ENCODE measurements at places on chromosomes 6 and 20. TPM values are rescaled to one million over a fixed set of nuclear protein-coding genes. Genes with fewer than 3 reads are reported as not detected.
A peak's percentile ranks its signal among the peaks of the same experiment; 100 is the strongest.

Gene INSM1
- not detected for total RNA-seq

Gene GABRR1
- not detected for total RNA-seq

Gene COL19A1
- 0.33 TPM for total RNA-seq

Gene DPM1
- total RNA-seq, result 40.0 TPM

GRCh38 chr6:78781001-78781400 lies 86.3 kb upstream of the IRAK1BP1 start:
- peaks cover 5% of the 10 kb centered on the region for H3K36me3 ChIP-seq
- H3K27ac ChIP-seq, result no peak overlapping the region
- no peak overlapping the region for H3K4me3 ChIP-seq
- no peak for DNase-seq
- H3K4me1 ChIP-seq, result no peaks in the 10 kb centered on the region
- no peaks in the 10 kb centered on the region for H3K27me3 ChIP-seq

GRCh38 chr6:136501514-136501913 lies 48.7 kb downstream of the MAP7 start:
- no peaks in the 10 kb centered on the region for H3K27me3 ChIP-seq
- H3K27ac ChIP-seq, result no peak overlapping the region
- DNase-seq, result no peak

- H3K27me3 ChIP-seq, result peaks cover 1% of the 10 kb centered on the region
- peak overlapping the region; percentile 91 for H3K27ac ChIP-seq
- peaks cover 15% of the 10 kb centered on the region for H3K4me1 ChIP-seq
- no peak for DNase-seq
- H3K36me3 ChIP-seq, result no peaks in the 10 kb centered on the region
These were observed 1.3 kb downstream of the ZNF76 start for GRCh38 chr6:35260591-35261570.

DNA sequence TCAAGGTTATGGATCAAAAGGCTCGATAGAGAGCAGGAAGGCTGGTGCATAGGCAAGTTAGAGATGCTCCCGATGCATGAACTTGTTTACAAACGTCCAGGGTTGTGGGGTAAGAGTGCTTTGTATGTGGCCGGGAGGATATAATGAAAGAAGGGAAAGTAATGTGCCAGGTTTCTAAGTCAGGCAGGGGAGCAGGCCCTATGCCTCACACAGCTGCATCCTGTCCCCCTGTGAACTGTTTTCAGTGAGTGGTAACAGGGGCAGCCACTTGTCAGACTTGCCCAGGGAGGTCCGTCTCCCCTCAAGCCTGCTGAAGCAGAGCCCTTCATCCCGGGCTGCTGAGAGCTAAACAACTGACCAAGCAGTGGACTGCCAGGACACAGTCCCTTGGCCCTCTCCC lies 19.4 kb downstream of the KCNK5 start:
- no peaks in the 10 kb centered on the region for H3K36me3 ChIP-seq
- peak overlapping the region; percentile 80 for H3K27ac ChIP-seq
- H3K4me1 ChIP-seq, result peaks cover 38% of the 10 kb centered on the region
- DNase-seq, result no peak

DNA sequence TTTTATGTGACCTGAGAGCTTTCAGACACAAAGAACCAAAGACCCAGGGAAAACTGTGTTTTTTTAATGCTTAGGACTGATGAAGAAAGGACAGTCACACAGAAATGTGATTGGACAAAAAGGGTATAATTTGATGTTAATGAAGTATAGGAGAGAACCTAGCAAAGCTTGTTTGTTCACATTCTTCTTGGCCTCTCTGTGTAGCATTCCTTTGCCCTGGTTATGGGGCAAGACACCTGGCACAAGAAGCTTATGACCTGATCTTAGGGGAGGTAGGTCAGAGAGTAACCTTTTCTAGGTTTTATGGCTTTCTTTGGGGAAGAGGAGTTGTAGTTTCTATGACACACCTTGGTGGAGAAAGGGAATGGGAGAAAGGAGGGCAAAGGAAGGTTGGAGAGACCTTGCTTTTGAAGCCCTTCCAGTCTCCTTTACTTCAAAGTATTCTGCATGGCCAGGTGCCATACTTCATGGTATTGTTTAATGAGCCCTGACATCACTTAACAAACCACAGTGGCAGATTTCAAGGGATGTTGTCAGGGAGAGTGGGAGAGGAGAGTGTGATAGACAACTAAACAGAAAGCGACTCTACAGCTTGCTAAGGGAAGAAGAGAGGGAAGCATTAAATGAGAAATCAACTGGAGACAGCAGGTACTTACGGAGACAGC lies 701.8 kb upstream of the FLRT3 start:
- no peaks in the 10 kb centered on the region for H3K36me3 ChIP-seq
- no peak overlapping the region for H3K27ac ChIP-seq
- H3K4me1 ChIP-seq, result no peaks in the 10 kb centered on the region
- DNase-seq, result no peak

GRCh38 chr20:57600320-57601210 lies 19.7 kb downstream of the ZBP1 start:
- peak overlapping the region; percentile 42 for H3K27ac ChIP-seq
- H3K4me1 ChIP-seq, result peaks cover 8% of the 10 kb centered on the region
- DNase-seq, result no peak
- no peaks in the 10 kb centered on the region for H3K36me3 ChIP-seq
- H3K4me3 ChIP-seq, result no peak overlapping the region
- peaks cover 1% of the 10 kb centered on the region for H3K27me3 ChIP-seq

DNA sequence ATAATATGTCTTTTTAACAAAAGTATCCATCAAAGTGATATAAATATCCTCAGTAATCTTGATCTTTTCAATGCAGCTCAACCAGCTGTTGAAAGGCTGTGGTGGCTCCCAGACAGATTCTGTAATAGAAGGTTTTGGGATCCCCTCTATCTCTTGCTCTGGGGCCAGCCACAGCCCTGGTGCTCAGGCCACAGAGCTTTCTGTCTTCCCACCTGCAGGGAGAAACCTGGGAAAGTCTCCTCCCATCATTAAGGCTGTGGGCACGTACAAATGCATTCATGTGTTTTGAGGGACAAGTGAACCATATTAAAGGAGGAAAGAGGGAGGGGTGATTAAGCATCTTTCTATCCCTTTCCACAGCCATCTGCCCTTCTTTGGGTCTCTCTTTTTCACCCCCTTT lies 183.1 kb downstream of the PRDM13 start:
- no peak for DNase-seq
- H3K36me3 ChIP-seq, result no peaks in the 10 kb centered on the region
- H3K27me3 ChIP-seq, result no peaks in the 10 kb centered on the region

DNA sequence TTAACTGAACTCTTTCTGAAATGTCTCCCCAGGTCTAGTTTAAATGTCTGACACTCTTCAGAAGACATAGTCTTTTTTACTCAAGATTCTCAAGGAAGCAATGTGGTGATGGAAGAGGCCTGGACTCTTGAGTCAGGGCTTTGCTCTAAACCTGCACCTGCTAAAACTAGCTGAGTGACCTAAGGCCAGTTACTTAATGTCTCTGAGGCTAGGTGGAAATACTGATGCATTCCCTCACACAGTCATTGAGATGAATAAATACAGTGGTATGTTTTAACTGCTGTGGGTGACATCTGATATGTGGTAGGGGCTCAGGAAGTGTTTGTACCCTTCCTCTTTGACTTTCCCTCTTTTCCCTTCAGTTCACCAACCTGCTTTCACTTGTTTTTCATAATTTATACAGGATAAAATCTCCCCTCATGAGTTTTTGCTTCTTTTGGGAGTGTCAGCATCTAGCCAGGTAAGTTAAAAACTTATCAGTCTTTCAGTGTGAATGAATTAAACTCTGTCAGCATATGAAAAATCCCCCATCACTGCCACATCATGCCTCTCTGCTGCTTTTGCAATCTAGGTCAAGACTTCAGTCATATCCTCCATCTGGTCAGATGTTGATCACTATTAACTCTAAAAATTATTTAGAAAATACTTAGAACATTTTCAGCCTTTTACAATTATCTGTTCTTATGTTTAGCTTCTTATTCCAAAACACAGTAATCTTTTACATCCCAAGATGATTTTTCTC lies 178.7 kb upstream of the TNFAIP3 start:
- no peak for DNase-seq
- no peaks in the 10 kb centered on the region for H3K4me1 ChIP-seq
- H3K36me3 ChIP-seq, result no peaks in the 10 kb centered on the region
- H3K4me3 ChIP-seq, result no peak overlapping the region
- no peak overlapping the region for H3K27ac ChIP-seq

DNA sequence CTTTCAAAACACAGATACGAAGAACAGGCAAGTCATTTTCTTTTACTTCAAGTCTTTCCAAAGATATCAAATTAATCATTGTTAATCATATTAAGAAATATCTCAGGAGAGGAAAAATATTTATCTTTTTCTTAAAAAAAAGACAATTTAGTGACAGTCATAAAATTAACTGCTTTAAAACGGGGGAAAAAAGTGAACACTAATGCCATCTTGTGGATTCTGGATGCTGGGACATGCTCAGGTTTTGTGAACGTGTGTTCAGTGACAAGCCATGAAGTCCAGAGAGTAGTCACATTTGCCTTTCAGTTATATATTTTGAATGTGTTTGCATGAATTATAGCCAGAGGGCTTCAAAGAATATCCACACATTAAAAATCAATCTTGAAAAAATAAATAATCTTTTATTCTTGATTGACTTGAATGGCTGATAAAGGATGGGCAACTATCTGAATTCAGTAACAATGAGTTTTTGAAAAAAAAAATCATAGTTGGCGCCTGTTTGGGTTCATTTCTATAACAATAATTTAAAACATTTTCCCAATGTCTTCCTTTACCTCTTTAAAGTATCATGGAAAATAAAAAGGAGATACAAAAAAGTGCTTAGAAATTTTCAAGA lies 74.7 kb upstream of the NOX3 start:
- peaks cover 6% of the 10 kb centered on the region for H3K4me1 ChIP-seq
- no peak overlapping the region for H3K27ac ChIP-seq
- no peak for DNase-seq
- no peak overlapping the region for H3K4me3 ChIP-seq

DNA sequence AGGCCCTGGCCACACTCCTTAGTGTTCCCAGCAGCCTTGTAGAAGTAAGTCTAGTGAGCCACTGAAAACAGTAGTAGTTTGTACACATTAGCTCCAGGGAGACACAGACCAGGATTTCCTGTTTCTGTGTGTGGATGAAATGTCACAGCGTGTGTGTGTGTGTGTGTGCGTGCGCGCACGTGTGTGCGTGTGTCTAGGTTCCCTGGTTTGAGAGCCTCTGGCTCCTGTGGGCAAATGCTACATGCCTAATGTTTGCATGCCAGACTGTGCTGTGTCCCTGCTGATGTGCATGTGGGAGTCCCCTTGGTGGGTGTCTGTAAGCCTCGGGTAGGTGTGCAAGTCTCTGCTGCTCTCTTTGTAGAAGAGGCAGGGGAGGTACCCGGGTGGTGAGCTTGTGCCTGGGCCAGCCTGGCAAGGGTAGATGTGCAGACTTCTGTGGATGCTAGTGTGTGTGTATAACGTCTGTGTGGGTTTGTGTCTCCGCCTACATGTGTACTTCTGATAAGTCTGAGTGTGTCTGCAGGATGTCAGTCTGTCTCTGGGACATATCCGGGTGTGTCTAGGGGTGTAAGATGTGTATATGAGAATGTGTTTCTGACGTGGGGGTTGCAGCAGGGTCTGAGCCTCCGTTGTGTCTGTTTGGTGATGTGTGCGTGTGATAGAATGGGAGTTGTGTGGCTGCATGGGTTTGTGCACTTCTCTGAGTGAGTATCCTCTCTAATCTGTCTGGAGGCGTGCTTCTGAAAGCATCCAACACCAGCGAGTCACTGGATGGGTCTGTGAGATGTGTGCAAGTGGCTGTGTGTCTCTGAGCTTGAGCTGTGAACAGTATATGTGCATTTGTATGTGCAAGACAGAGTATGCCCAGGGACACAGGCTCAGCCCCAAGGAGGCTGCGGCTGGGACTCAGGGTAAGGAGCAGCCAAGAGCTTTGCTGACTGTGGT lies 19.0 kb upstream of the TLDC2 start:
- H3K4me3 ChIP-seq, result peak overlapping the region; percentile 29
- H3K36me3 ChIP-seq, result peaks cover 11% of the 10 kb centered on the region
- peak; percentile 55 for DNase-seq
- peak overlapping the region; percentile 74 for H3K27ac ChIP-seq
- H3K4me1 ChIP-seq, result peaks cover 70% of the 10 kb centered on the region
- H3K27me3 ChIP-seq, result peaks cover 16% of the 10 kb centered on the region

- peaks cover 8% of the 10 kb centered on the region for H3K4me1 ChIP-seq
- DNase-seq, result no peak
- H3K27ac ChIP-seq, result no peak overlapping the region
- no peaks in the 10 kb centered on the region for H3K36me3 ChIP-seq
These were observed 5.0 kb upstream of the KPNA5 start for GRCh38 chr6:116676021-116676420.

DNA sequence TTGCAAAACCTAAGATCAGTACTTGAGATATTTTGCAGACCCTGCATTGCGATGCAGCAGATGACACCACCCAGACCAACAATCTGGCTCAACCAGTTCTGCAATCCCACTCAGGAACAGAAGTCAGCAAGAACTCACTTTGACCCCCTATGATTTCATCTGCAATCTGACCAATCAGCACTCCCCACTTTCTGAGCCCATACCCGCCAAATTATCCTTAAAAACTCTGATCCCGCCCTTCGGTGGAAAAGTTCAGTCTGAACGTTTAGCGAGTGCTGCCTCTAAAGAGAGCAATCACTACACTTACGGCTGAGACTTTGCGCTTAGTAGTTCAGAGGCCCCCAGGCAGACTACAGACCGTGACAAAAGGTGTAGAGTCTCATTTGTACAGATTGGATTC lies 17.3 kb upstream of the KIAA1586 start:
- H3K4me1 ChIP-seq, result peaks cover 4% of the 10 kb centered on the region
- H3K27ac ChIP-seq, result no peak overlapping the region
- H3K36me3 ChIP-seq, result peaks cover 5% of the 10 kb centered on the region
- H3K4me3 ChIP-seq, result no peak overlapping the region

GRCh38 chr6:108406943-108407342 lies 112.1 kb downstream of the AFG1L start:
- H3K4me1 ChIP-seq, result no peaks in the 10 kb centered on the region
- H3K27ac ChIP-seq, result no peak overlapping the region
- H3K27me3 ChIP-seq, result no peaks in the 10 kb centered on the region
- peaks cover 12% of the 10 kb centered on the region for H3K36me3 ChIP-seq

- no peaks in the 10 kb centered on the region for H3K36me3 ChIP-seq
- no peaks in the 10 kb centered on the region for H3K4me1 ChIP-seq
- no peaks in the 10 kb centered on the region for H3K27me3 ChIP-seq
These were observed 80.6 kb upstream of the MBOAT1 start for GRCh38 chr6:20292905-20293304.

DNA sequence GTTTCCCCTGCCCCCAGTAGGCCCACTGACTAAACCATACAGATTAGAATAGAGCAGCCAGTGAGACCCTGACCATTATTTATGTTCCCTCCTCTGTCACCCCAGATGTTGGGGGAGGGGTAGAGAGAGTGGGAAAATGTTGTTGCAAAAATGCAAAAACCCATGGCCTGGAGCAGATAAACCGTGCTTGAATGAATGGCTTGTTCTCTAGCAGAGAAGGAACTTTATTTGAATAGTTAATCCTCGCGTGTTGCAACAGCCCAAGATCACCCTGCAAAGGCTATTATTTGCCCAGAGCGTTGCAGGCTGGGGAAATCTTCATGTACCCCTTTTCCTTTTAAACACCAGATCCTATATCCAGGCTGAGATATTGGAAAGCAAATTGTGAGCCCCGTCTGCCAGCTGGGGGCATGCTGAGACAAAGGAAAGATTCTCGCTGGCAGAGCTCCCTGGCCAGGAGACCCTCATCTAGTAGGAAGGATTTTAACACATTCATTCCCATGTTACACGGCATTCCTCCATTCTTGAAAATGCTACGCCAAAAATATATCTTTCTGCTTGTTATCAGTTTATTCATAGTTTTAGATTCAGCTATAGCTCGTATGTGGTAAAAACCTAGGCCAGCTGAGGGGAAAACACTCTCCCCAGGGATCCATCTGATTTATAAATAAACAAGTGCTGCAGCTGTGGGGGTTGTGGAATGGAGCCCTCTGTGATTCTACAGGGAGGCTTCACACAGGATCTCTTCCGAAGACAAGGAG lies 53.0 kb downstream of the LINC00237 start:
- no peak overlapping the region for H3K27ac ChIP-seq
- no peaks in the 10 kb centered on the region for H3K27me3 ChIP-seq
- no peaks in the 10 kb centered on the region for H3K36me3 ChIP-seq
- H3K4me1 ChIP-seq, result no peaks in the 10 kb centered on the region
- no peak for DNase-seq
- no peak overlapping the region for H3K4me3 ChIP-seq

Data from endothelial cell (in vitro differentiated cells).